ENCODE measurements at places on chromosomes 7 and 10. TPM values are rescaled to one million over a fixed set of nuclear protein-coding genes. Genes with fewer than 3 reads are reported as not detected.

- DNase-seq = no peak
Measured at GRCh38 chr7:1669064-1669951, 769 bp upstream of the ELFN1 start.

DNA sequence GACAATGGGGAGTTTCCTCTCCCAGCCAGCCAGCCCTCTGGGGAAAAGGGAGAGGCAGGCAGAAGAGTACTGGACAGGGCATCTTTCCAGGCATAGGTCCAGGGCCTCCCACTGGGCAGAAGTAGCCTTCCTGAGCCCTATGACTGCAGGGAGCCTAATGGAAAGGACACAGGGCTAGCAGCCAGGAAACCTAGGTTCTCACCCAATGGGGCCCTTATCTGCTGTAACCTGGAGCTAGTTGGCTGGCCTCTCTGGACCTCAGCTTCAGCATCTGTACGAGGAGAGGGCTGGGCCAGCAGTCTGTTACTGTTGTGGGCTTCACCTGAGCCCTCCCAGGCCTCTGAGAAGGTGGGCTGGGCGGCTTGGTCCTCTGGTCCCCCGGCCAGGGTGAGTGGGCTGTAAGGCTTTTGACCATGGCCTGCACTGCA is 22.4 kb downstream of the LDB3 start:
- DNase-seq = no peak

Gene ZNF438
- 4.1 TPM for polyA plus RNA-seq

Gene NEURL1
- polyA plus RNA-seq = 0.58 TPM
